ENCODE measurements at places on chromosomes 13 and 19.
A peak's percentile ranks its signal among the peaks of the same experiment; 100 is the strongest.

- no peak for DNase-seq
Observed at GRCh38 chr13:101467415-101467814, 14.9 kb downstream of the ITGBL1 start.

DNA sequence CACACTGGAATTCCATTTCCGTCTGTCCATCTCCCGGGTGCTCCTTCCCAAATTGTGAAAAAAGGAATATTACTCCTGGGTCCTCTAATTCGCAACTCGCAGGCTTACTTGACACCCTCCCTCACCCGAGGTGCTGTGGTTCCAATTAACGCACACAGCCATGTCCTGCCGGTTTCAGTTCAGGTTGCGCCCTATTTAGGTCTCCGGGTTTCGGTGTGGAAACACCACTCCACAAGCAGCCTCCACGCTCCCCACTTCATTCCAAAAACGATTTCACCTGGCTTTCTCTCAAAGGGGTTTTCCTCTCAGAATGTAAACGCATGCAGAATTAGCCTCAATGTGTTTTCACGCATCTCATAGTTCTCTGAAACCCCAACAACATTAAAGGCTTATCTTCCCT lies 37.9 kb downstream of the NAXD start:
- DNase-seq: no peak

DNA sequence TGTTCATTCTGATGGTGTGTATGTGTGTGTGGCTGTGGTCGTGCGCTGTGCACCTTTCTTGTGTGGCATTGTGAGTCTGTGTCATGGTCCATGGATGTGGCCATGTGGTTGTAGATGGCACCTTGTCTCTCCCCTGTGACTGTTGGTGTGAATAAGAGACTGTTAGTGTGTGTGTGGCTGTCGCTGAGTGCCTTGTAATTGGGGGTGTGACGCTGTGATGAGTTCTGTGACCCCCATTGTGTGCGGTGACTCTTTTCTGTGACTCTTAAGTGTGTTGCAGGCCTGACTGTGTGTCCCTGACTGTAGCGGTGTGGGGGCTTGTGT lies 804 bp downstream of the PLPPR2 start:
- no peak for DNase-seq

- DNase-seq: no peak
Observed at GRCh38 chr13:23766939-23767338, 122.3 kb downstream of the MIPEP start.

GRCh38 chr13:66087269-66087710 lies 1142.8 kb downstream of the PCDH9 start:
- no peak for DNase-seq

- DNase-seq: no peak
Observed at GRCh38 chr13:109974354-109974753, 188.0 kb upstream of the IRS2 start.

DNA sequence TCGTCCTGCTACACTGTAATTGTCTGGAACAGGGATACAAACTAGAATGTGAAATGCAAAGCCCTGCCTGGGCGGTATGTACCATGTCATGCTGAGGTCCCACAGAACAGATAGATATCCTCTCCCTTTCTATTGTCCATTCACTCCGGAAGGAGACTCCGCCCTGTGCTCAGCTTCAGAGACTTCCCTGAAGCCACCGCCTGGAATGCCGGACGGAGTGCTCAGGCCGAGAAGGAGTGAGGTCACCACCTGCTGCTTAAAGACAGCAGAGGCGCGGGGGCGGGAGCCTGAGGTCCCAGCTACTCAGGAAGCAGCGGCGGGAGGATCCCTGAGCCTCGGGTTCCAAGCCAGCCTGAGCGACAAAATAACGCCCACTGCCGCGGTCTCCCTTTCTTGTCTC lies 890 bp upstream of the ZNF611 start:
- peak; percentile 67 for DNase-seq

GRCh38 chr19:10503002-10503789 lies at the start of gene KEAP1:
TSS of gene KEAP1 (minus strand) at chr19:10503356. CDS start at chr19:10500033, 3,323 bp downstream.
- DNase-seq: peak; percentile 65

- DNase-seq: no peak
Observed at GRCh38 chr13:72805676-72806346, 23.9 kb downstream of the PIBF1 start.

DNA sequence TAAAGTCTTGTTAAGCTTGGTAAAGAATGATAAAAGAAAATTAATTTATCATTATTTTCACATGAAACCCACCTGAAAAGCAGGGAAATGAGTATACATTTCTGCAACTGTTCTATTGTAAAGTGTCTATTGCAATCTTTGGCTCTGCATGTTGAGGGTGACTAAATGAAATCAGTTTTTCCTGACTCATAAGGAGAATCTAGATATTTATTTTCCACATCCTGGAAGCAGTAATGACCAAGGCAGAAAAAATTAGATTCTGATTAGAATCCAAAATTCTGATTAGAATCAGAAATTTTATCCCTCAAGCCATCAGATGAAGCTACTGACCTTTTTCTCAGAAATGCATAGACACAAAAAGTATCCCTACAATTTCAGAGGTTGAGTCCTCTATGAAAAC lies 178.4 kb downstream of the MYO16 start:
- DNase-seq: no peak

GRCh38 chr13:28337166-28338005 lies 157.5 kb downstream of the FLT1 start:
- DNase-seq: no peak

DNA sequence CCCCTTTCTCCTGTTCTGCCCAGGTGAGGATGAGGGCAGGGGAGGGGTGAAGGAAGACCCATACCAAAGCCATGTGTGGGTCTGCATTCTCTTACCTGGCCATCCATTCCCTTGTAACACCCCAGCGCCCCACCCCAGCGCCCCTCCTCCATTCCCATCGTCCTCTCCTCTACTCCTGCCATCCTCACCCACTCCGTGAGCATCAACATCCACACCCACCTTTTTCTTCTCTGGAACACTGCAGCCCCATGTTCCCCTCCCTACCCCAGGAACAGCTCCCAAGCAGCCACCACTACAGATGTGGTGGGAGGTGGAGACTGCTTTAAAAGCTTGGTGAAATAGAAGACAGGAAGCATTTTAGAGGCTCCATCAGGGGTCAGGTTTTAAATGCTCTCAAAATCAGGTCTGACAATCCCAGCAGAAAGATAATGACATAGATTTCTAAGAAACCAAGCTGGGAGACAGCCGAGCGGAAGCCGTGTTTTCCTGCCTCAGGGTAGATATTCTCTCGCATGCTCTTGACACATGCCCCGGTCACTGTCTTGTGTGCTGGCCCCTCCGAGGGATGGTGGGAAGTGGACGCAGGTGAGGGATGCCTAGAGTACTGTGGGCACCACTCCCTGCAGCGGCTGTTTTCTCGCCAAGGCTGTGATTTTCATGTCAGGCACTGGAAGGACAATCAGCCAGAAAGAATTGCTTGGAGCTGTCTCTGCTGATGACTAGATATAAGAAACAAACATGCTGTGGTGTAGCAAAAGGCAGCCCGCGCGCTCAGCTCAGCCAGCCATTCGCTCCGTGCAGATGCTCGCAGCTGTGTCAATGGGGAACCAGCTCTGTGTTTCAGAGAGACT lies 9.8 kb downstream of the MEDAG start:
- no peak for DNase-seq

- DNase-seq: no peak
Observed at GRCh38 chr19:33414667-33415605, 41.4 kb downstream of the CEBPG start.

DNA sequence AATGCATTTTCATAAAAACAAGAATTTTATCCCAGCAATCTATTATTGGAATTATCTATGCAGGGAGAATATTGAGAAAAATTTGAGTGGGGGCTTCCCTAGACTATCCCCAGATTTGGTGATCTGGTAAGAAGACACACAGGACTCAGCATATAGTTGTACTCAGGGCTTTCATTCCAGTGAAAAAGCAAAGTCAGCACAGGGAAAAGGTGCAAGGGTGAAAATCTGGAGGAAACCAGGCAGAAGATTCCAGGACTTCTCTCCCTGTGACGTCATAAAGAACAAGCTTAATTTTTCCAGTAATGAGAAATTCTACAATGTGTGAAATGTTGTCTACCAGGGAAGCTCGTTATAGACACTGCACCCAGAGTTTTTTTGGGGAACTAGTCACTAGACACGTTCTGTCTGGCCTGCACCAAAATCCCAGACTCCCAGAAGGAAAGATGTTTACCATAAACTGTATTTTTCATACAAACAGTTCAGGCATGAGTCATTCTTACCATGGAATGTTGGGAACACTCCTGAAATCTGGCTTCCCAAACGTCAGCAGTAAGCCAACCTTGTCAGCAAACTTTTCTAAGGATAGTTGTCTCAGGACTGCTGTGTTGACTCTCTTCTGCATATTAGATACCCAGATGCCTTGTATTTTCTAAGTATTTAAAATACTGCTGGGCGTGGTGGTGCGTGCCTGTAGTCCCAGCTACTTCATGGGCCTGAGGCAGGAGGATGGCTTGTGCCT lies 107.4 kb downstream of the DNAJC3 start:
- DNase-seq: no peak

GRCh38 chr19:52638601-52639000 lies 446 bp upstream of the ZNF83 start:
- peak; percentile 24 for DNase-seq

- DNase-seq: no peak
Observed at GRCh38 chr13:104740641-104741222, 1674.5 kb upstream of the SLC10A2 start.

GRCh38 chr19:18865973-18866799 lies 29.8 kb downstream of the CERS1 start:
- DNase-seq: peak; percentile 80

DNA sequence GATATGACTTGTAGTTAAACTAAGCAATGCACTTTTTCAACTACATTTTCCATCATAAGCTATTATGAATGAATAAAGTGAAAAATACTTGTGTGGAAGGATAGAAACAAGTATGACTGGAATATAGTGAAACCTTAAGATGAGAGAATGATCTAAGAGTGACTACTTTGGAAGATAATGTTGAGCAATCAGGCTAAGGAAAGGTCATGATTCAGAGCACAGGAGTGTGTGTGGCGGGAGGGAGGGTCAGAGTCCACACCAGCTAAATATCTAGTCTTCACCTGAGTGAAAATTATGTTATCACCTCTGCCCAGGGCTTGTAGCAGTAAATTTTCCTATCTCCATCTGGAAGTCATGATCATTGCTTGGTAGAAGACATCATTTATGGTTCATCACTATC lies 833.4 kb upstream of the ATXN8OS start:
- DNase-seq: no peak

DNA sequence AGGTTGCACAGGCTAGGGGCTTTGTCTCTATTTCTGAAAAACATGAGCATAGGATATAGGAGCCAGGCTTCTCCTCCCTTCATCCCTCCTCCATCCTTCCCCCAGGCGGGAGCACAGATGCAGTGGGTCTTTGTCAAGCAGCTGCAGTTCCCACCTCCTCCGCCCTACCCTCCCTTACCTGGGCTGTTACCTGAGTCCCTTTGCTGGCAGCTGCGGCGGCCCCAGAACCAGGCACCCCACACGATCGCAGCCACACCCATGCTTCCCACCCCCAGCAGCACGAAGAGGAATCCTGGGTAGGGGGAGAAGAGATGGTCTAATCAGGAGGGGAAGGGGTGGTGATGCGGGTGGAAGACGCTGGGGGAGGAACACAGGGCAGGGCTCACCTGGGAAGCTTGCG lies 7.8 kb downstream of the TMIGD2 start:
- no peak for DNase-seq

DNA sequence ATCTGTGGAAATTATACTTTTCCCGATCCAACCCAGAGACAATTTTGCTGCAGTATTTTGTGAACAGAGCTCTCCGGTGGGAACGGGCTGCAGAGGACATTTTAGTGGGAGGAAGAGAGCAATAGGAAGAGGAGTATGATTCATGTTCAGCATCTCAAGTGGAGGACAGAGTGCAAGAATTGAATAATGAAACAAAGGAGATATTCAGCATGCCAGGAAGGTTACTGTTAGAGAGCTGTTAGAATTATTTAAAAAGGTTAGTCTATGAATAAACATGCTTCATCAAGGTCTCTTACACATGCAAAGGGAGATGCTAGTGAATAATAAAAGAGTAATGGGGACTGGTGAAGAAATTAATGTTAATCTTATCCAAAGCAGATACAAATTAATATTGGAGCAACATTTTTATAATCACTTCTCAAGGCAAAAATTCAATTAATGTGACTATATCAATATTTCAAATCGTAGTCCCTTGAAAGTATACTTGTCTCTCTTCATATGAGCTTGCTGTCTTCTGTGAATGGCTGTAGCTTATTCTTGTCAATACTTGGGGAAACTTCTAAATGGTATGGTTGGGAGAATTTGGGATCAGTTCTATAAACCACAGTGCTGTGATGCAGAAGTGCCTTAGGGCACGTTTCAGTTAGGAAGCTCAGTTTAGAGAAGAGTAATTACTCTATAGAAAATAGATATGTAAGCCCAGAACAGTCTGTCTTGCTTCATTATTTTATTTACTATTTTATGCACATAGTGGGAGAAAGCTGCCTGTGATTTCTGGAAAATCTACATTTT lies 1165.8 kb downstream of the OLFM4 start:
- no peak for DNase-seq

DNA sequence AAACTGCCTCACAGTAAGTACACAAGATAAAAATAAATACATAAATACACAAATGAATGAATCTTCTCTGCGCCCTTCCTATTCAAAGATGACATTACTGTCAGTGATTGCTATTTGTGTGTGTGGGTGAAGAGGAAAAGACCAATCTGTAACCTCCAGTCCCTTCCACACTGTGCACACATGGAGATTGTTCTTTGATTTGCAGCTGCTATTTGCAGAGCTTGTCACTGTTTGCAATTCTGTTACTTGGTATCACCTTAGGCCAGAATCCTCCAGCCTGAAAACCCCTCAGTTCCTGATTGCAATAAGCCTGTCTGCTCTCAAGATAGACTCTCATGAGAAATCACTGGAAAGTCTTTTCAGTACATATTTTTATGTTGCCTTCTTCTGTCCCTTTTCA lies 1314.9 kb downstream of the PCDH9 start:
- no peak for DNase-seq

GRCh38 chr19:2271234-2272103 lies 10.5 kb downstream of the PEAK3 start:
- no peak for DNase-seq

- DNase-seq: no peak
Observed at GRCh38 chr13:110853235-110853721, 61.6 kb downstream of the ANKRD10 start.

- DNase-seq: no peak
Observed at GRCh38 chr19:28927456-28927855, 285.5 kb downstream of the UQCRFS1 start.

GRCh38 chr19:4174213-4174894 lies 8.0 kb downstream of the SIRT6 start:
- DNase-seq: no peak

Measured in testis (tissue), 5 donors.